Adrenal gland (tissue), 19 donors: ENCODE measurements at places on chromosomes 5 and 9.

DNA sequence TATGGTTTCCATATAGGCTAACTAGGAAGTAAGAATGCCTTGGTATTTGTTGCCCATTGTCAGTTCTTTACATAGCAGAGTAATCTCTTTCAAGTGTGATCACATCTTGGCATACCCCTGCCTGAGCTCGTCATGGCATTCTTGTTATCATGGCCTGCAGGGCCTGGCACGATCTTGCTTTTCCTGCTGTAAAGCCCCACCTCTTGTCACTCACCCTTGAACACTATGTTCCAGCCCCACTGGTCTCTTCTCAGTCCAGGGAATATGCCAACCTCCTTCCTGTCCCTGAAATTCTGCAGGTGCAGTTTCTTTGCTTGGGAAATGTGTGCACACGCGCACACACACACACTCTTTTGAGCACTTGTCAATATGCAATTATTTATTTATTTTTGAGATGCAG lies 250.2 kb upstream of the DMRT1 start:
- peak; percentile 32 for DNase-seq

- no peak for DNase-seq
These were observed 71.6 kb downstream of the GCNT1 start for GRCh38 chr9:76530458-76531110.

DNA sequence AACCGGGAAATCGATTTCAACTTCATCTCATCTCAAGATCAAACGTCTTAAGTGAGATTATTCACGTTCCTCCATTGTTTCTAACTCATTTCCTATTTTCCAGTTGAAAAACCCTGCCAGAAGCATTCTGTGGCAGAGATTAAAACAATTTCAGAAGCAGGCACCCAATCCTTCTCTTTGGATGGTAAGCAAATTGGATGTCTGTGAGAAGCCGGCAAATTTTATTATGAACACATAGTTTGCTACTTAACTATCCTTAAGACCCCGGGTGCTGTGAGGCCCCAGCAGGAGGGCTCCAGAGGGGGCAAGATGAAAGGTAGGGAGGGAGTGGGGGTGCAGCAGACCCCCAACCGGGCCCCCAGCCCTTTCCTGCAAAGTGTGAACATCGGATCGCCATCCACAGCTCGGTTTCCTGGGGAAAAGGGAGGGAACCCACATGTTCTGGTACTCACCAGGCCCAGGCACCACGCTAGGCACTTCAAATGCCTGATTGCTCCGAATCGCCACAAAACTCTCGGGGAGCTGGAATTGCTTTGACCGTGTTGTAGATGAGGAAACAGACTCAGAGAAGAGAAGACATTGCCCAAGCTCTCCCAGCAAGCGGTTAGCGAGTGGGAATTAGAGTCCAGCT lies 167.1 kb upstream of the MVB12B start:
- DNase-seq = peak; percentile 2

- no peak for DNase-seq
These were observed 892.9 kb downstream of the NR2F1-AS1 start for GRCh38 chr5:92687821-92688722.

DNA sequence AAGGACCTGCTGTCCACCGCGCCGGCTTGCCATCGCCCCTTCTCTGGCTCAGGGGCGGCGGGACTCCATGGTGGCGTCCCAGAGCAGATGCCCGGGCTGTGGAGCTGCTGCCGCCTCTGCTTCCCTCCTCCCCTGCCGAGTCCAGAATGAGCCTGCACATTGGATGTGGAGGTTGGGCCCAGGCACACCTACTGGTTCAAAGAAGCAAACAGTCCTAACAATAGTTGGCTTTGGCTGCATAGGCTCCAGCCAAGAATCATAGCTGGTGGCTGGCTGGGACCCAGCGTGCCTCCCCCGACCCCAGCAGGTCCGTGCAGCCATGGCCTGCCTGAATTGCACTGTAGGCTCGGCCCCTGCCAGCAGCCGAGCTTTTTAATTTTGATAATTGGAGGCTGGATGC lies 25.8 kb downstream of the ADAMTSL2 start:
- DNase-seq = no peak

DNA sequence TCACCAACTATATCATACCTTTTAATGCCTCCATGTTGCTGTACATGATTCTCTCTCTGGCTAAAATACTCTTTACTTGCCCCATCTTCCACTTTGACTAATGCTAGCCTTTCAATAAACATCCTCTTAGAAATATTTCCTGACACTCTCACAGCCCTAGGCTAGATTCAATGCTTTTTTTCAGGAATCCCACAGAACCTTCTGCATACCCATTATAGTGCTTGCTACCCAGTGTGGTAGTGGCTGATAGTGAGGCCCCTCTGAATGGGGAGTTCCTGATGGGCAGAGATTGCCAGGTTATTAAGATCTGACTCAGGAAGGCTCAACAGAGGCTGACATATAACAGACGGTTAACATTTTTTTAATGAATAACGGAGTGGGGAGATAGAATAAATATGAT lies 11.6 kb downstream of the SSBP2 start:
- DNase-seq = no peak

DNA sequence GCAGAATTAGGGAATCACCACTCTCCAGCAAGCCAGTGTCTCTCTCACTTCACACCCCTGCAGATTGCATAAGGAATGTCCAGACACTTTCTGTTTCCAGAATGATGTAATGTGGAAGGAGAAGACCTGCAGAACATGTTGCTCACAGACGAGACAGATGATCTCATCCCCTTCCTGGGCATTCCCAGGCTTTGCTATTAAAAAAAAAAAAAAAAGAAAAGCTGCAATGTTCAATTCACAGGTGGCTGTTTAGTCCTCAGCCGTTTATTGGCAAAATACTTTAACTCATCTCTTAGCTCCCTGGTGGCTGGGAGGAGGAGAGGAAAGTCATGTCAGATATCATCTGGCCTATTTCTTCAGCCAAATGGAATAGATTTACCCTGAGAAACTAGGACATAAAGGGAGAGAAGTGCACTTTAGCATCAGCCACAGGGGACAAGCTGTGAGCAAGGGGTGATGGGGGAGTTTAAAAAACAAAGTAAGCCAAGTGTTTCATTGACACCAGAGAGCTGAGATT lies 95.9 kb upstream of the TNC start:
- DNase-seq = no peak

DNA sequence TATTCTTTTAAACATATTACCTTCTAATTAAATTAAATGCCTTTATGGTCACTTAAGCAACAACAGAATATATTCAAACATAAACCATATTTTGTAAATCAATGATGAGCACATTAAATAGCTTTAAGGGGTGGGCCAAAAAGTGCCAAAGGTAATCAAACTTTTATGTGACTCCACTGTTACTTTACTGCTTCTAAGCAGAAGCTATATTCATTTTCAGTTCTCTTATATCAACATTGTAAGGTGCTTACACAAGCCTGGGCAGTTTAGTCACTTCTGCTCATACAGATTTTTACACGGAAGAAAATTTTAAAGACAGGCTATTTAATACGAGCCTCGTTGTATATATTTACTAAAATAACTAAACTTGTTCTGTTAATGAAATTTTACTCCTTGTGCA lies 29.9 kb downstream of the RFX3 start:
- DNase-seq = no peak

DNA sequence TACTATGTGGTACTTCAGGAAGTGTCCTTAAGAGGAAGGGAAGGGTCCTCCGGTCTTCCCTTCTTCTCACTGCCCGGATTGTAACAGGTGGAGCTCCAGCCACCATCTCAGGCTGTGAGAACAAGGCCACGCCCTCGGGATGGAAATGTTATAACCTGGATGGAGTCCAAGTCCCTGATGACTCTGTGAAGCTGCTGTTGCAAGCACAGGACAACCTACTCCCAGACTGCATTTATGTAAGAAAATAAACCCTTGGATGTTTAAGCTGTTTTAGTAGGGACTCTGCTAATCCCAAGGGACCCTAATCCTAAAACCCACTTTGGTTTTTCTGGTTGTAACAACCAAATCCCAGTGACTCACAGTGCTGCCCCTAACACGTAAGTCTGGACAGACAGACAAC lies 221.6 kb downstream of the ACTL7B start:
- peak; percentile 56 for DNase-seq

GRCh38 chr9:137235424-137236237 lies 4.9 kb downstream of the SLC34A3 start:
- DNase-seq = no peak

GRCh38 chr5:98927242-98927988 lies 1.4 kb downstream of the CHD1 start:
- peak; percentile 72 for DNase-seq

- no peak for DNase-seq
These were observed 136.4 kb downstream of the SLIT3 start for GRCh38 chr5:169164481-169164925.

- DNase-seq = no peak
These were observed 1249.3 kb downstream of the CDH12 start for GRCh38 chr5:21603796-21604195.

DNA sequence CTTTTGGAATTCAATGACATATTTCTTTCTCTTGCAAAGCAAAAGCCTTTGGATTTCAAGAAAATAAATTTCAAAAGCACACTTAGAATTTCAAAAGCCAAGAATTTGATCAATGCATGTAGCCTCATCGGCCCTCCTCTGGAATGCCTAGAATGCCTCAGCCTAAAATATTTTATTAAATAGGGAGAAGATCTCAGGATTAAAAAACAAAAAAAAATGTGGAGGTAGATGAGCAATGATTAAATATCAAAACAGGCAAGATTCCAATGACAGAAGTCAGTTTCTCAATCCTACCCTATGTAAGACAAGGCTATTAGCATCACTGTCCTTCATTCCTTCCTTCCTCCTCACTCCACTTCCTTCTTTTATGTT lies 169.0 kb downstream of the CDH6 start:
- DNase-seq = no peak

GRCh38 chr9:120183615-120184014 lies 396.4 kb downstream of the CDK5RAP2 start:
- DNase-seq = no peak

- no peak for DNase-seq
These were observed 46.4 kb downstream of the BARX1 start for GRCh38 chr9:93908591-93909241.

- no peak for DNase-seq
These were observed 266.7 kb downstream of the NSG2 start for GRCh38 chr5:174312270-174312617.

DNA sequence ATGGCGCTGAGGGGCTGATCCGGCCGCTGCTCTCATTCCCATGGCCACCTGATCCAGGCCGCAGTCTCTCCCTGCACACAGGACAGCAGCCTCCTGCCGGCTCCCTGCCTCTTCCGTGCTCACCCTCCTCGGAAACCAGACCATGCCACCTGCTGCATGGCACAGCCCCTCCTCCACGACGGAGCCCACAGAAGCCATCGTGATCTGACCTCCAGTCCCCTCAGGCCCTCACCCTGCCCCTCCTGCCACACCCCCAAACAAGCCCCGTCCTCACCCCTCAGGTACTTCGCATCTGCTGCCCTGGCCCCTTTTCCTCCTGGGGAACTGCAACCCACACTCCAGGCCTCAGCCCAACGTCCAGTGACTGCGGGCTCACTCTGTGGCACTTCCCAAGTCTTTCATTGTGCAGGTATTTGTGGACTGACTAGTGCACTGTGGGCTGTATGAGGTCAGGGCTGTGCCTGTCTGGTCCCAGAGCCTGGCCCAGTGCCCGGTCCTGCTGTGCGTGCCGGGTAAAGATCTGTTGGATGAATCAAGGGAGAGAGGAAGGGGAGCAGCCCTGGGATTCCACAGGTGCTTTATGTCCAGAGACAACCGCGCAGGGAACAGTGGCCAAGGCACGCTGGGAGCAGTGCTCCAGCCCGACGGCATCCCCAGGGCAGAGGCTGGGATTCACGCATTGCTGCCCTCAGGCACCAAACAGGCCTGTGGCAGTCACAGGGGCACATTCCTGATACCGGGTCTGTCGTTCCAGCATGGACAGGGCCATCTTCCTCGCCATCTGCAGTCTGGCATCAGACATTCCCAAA lies 86.1 kb downstream of the ADAMTS2 start:
- DNase-seq = no peak

- no peak for DNase-seq
These were observed 139.3 kb upstream of the SLIT3 start for GRCh38 chr5:169440107-169440705.

DNA sequence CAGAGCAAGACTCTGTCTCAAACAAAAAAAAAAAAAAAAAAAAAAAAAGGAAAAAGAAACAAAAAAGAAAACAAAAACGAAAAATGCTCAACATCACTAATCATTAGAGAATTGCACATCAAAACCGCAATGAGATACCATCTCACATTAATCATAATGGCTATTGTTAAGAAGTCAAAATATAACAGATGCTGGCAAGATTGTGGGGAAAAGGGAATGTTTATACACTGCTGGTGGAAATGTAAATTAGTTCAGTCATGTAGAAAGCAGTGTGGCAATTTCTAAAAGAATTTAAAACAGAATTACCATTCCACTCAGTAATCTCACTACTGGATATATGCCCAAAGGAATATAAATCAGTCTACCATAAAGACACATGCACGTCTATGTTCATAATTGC lies 50.4 kb upstream of the PRR16 start:
- DNase-seq = no peak

GRCh38 chr5:91941588-91941987 lies 558.5 kb upstream of the ARRDC3 start:
- DNase-seq = no peak

GRCh38 chr9:15541872-15542271 lies 11.0 kb upstream of the CCDC171 start:
- DNase-seq = no peak

GRCh38 chr5:41908374-41909079 lies 4.4 kb downstream of the RIMOC1 start:
- DNase-seq = no peak

DNA sequence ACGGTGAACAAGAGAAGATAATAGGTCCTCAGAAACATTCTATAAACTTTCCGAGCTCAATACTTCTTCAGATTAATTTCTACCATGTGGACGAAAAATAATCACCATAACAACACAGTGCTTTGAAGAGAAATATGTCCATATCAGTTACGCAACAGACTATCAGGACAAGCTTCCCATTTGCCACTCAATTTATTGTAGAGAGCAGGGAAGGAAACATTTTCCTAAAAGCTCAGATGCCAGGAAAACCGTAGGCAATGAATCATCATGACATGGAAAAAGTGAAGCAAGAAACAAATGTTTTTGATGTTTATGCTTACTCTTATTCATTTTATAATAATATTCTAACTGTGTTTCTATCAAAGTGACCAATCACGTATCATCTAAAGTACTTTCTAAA lies 87.6 kb downstream of the S1PR3 start:
- no peak for DNase-seq

- DNase-seq = no peak
These were observed 435.8 kb upstream of the PAPPA start for GRCh38 chr9:115717711-115718173.

GRCh38 chr9:137744632-137745183 lies 125.9 kb downstream of the EHMT1 start:
- DNase-seq = no peak

- no peak for DNase-seq
These were observed 262.8 kb downstream of the FAM114A2 start for GRCh38 chr5:153775923-153776322.

DNA sequence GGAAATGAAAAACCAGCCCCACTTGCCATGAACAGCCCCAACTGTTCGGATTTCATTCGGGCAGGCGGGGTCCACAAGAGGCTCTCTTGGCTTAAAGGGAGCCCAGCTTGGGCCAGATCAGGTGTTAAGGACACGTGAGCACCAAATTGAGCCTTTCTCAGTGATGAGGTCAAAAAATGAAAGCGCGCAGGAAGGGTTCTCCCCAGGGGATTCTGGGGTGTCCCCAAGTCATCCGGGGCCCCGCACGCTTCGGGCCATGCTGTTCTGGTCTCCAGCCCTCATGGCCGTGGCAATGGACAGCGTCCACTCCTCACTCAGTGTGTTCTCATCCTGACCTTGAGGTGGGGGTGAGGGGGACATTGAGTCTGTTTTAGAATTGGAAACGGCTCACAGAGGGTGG lies 10.9 kb downstream of the AK1 start:
- DNase-seq = no peak
